ENCODE measurements at places on chromosomes 7 and 10.

GRCh38 chr10:119849944-119850343 lies 22.7 kb downstream of the MCMBP start:
- no peak for DNase-seq

GRCh38 chr10:33355274-33355673 lies 20.8 kb upstream of the NRP1 start:
- no peak for DNase-seq

DNA sequence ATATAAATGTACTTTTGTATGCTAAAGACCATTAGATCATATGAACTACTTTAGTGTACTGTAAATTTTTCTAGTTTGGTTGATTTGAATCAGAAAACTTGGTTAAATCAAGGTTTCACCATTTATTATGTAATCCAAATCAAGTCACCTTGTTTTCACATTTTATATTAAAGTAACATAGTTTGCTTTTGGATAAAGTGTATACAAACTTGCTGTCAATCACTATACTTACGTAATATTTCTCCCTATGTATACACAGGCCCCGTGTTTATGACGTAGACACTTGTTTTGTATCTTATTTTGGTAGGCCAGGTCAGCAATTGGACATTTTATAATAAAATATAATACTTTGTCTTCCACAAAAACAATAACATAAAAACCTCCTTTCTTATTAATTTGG lies 32.2 kb downstream of the NAMPT start:
- no peak for DNase-seq

DNA sequence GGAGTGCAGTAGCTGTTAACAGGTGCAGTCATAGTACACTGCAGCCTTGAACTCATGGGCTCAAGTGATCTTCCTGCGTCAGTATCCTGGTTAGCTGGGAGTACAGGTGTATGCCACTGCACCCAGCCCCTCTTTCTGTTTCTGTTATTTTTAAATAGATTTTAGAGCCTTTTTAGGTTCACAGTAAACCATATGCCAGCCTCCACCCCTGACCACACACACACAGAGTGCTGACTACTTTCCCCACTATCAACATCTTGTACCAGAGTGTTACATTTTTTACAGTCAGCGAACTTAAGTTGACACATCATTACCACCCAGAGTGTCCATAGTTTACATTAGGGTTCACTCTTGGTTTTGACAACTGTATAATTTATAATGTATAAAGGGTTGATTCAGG lies 32.1 kb downstream of the MARCHF5 start:
- DNase-seq, result no peak

DNA sequence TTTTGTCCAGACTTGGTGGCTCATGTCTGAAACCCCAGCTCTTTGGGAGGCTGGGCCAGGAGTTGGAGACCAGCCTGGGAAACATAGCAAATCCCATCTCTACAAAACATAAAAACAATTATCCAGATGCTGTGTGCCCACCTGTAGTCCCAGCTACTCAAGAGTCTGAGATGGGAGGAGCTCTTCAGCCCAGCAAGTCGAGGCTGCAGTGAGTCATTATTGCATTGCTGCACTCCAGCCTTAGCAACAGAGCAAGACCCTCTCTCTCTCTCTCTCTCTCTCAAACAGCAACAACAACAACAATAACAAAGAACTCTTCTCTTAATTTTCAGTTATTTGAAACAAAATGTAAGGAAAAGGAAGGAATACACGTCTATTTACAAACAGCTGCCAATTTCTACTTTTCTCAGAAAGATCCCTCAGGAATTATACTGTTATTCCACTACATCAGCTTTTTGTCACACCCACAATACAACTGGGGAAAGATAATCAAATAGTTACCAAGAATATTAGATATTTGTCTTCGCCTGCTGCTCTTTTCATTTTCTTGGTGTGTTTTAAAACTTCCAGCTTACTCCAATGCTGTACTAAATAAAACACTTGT lies 5.1 kb upstream of the TSPAN12 start:
- no peak for DNase-seq

DNA sequence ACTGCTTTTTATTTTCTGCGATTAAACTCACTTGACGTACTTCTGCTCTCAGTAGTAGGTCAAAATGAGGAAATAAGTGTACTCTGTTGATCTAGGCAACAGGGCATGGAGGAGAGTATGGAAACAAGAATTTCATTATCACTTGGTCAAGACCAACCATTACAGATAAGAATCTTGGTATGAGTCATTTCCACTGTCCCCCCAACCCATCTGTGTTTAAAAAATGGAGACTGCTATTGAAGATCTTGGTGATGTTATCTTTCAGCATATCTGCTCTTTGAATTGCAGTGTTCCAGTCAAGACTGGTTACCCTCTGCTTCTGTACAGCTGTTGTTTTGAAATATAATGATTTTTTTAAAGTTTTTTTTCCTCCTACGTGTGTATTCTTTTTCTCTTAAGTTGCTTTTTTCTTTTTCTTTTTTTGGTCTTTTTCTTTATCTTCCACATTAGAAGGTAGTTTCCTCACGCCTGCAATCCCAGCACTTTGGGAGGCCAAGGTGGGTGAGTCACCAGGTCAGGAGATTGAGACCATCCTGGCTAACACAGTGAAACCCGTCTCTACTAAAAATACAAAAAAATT lies 11.7 kb downstream of the STAM start:
- DNase-seq, result no peak

- no peak for DNase-seq
Observed at GRCh38 chr7:65731562-65732035, 141.3 kb upstream of the VKORC1L1 start.

DNA sequence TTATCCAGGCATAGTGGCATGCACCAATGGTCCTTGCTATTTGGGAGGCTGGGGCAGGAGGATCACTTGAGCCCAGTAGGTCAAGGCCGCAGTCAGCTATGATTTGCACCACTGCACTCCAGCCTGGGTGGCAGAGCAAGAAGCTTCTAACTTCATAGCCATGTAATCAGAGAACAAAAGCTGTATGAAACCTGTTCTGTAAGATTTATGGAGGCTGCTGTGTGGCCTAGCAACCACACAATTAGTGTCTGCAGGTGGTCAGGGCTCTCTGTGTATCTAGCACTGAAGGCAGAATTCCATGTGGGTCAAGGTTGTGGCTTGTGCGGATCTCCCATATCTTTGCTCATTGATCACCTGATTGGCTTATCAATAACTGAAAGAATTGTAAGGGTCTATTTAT lies 221.5 kb upstream of the FOXK1 start:
- DNase-seq, result no peak

- DNase-seq, result no peak
Observed at GRCh38 chr7:129824291-129825208, 128.2 kb downstream of the UBE2H start.

GRCh38 chr7:98788966-98789365 lies 80.8 kb downstream of the TMEM130 start:
- DNase-seq, result no peak

- DNase-seq, result no peak
Observed at GRCh38 chr10:96025566-96025965, 17.8 kb upstream of the CCNJ start.

GRCh38 chr7:114819616-114820362 lies 102.1 kb upstream of the MDFIC start:
- DNase-seq, result no peak

- DNase-seq, result no peak
Observed at GRCh38 chr7:130865408-130866236, 131.6 kb upstream of the KLF14 start.

DNA sequence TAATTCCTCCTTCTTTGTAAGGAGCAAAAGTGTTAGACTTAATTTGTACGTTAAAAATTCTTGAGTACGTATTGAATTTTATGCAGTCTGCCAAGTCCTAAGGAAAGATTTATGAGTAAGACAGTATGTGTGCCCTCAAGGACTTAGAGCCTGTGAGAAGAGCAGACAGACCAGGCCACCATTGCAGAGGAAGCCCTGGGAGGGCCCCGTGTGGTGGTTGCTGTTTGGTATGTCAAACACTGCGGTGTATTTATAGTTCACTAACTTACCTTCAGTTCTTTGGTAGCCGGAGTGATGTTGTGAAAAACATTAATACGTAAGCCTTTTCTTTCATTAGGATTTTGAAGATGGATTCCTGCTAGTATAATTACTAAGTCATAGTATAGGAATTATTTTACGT lies 82.9 kb downstream of the GALNT11 start:
- no peak for DNase-seq

GRCh38 chr10:125792342-125793300 lies 17.0 kb upstream of the MMP21 start:
- no peak for DNase-seq

DNA sequence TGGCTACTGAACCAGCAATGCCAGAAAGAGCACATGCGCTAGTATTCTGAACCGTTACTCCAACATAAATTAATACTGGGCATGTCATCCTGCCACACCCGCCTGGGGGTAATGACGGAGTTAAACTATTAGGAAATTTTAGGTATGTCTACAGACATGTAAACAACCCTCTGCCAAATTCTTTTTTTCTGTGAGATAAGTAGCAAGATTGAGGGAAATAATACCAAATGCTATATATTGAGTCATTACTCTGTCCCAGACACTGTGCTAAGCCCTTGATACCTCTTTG lies 7.4 kb downstream of the LSMEM1 start:
- no peak for DNase-seq

- DNase-seq, result no peak
Observed at GRCh38 chr7:29764227-29764626, 42.1 kb upstream of the WIPF3 start.

- DNase-seq, result no peak
Observed at GRCh38 chr7:28954946-28955345, 3.2 kb downstream of the TRIL start.

Data from activated T-cell treated with anti-CD3 and anti-CD28 coated beads for 4 hours (primary cell).